RCC 7860 (cell line): ENCODE measurements at places on chromosomes 16 and 17.

DNA sequence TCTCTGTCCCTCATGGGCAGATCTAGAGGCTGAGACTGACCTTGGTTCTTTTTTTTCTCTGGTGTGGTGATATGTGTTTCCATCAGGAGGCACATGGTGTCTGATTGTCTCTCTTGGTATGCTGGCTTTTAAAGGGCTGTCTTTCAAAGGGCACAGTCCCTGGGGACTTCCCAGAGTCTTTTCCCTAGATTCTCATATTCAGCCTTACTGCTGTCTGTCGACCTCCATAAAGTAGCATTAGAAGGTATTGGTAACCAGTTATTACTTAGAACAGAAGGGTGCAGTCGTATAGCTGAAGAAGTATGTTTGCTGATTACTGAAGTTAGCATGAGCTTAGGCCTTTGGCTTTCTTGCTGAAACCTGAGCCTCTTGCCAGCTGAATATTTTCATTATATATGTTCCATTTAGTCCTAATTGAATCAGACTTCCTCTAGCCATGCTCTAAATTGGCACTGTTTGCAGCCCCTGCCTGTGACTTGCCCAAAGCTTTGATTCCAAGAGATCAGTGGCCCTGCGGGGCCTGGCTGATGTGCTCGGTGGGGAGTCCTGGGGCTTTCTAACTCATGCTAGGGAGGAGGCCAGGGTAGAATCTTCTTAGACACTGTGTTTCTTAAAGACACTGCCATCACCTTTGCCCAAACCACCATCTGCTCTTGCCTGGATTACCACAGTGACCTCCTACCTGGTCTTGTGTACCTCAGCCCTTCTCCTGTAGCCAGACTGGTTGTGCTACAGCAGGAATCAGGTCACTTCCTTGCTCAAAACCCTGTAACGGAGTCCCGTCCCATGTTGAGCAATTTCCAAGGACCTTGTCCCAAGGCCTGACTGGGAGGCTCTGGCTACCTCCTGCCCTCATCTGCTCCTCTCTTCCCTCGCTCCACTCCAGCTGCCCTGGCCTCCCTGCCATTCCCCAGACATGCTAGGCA lies 71.5 kb downstream of the WWP2 start:
- DNase-seq, result no peak

DNA sequence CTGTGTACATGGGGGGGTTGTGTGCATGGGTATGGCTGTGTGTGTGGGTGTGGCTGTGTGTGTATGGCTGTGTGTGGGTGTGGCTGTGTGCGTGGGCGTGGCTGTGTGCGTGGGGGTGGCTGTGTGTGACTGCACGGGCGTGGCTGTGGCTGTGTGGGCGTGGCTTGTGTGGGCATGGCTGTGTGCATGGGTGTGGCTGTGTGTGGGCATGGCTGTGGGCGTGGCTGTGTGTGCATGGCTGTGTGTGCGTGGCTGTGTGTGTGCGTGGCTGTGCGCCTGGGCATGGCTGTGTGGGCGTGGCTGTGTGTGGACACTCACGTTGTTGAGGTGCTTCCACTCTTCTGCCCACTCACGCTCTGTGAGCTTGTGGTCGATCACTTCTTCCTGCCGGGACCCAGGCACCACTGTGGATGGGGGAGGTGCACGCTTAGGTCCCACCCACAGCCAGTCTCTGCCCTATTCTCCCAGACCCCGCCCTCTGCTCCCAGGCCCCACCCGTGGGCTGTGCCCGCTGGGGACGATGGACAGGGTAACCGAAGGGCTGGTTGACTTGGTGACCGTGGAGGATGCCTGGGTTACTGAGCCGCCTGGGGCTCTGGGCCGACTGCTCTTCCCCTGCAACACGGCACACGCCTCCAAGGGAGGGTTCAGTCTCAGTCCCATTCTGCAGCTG lies 16.0 kb upstream of the PABPN1L start:
- no peak for DNase-seq

DNA sequence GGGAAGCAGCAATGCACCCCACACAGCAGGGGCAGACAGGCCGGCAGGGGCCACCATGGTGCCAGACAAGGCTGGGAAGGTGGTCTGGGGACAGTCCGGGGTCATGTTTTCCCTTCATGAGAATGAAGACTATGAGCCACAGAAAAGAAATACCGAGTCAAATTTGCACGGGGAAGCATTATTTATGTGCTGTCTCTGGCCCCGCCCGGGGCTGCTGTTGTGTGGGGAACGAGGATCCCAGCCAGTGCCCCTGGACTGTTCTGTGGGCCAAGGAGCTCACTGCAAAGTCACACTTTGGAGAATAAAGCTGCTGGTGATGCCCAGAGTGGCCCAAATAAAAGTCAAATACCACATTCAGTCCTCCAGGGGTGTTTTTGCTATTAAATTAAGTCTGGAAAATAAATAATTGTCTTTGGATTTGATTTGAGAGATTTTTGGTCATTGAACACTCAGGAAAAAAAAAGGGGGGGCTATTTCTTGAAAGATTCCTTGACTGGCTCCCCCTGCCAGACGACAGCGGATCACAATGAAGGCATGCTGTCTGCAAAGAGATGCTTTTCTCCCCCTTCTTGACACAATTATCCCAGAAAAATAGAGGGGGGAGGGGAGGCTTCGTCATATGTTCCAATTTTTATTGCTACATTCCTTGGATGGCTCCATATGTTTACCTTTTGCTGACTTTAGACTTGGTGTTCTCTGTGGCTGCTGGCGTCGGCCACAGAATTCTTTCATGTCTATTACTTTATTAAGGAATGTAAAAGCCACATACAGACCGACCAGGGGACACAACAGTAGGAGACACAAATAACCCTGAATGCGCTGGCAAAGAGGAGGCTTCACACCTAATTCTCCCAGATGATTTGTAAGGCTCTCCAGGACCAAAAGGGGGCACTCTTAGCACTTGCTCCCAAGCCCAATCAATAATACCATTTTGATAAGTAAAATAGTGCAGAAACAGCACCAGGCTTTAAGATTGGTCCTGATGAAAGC lies 27.1 kb upstream of the ANKFN1 start:
- no peak for DNase-seq

DNA sequence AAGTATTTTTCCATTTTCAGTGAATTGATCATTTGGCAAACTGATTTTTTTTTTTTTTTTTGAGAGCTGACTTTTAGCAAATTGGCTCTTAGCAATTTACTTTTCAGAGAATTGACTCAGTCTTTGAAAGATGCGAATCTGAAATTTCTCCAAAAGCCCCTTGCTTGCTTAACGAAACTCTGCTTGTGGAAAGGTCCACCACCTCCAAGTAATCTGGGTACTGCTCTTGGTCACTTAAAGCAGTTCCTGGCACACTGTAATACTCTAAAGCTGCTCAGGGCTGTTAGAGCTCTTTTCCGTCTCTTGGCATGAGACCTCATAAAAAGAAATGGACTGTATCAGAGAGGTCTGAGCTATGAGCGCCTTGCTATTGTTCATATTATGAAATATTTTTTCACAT lies 2.9 kb downstream of the GSDMB start:
- no peak for DNase-seq

DNA sequence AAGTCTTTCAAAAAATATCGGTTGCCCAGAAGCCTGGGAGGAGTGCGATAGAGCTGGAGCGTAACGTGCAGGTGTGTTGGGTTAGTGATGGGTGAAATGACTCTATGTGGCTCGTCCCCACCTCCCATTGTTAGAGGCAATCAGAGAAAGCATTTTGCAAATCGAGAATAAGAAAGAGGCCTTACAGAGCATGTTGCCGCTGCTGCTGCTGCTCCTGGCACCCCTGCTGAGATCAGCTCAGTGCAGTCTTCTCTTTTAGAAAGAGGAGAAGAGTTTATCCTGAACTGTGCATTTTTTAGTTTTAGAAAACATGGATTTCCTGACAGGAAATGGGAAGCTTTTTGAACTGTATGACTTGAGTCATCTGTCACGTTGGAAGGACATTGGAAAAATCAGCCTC lies 774.5 kb upstream of the RBFOX1 start:
- DNase-seq, result no peak

DNA sequence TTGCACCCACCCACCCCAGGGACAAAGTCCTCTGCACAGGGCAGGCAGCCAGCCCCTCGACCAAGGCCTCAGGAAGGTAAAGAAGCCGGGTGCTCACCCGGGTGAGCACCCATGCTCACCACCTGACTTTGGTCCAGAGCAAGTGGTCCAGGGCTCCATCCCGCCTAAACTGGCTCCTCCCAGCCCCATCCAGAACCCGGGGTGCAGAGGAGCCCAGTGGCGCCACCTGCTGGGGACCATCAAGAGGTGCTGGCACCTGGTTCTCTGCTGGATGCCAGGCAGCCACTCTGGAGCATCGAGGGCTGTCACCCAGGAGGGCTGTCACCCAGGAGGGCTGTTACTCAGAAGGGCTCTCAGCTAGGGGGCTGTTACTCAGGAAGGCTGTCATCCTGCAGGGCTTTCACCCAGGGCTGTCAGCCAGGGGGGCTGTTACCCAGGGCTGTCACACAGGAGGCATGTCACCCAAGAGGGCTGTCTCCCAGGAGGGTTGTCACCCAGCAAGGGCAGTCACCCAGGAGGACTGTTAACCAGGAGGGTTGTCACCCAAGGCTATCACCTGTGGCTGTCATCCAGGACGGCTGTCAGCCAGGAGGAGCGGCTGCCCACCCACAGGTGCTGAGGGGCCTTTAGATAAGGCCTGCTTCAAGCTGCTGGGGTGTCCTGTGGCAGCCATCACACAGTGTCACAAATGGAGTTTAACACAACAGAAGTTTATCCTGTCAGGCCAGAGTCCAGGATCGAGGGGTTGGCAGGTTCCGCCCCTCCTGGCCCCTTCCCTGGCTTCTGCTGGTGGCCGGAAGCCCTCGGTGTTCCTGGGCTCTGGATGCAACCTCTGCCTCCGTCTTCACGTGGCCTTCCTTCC lies 98.5 kb downstream of the TNFRSF13B start:
- no peak for DNase-seq

GRCh38 chr16:62709794-62710193 lies 673.6 kb upstream of the CDH8 start:
- DNase-seq, result no peak

DNA sequence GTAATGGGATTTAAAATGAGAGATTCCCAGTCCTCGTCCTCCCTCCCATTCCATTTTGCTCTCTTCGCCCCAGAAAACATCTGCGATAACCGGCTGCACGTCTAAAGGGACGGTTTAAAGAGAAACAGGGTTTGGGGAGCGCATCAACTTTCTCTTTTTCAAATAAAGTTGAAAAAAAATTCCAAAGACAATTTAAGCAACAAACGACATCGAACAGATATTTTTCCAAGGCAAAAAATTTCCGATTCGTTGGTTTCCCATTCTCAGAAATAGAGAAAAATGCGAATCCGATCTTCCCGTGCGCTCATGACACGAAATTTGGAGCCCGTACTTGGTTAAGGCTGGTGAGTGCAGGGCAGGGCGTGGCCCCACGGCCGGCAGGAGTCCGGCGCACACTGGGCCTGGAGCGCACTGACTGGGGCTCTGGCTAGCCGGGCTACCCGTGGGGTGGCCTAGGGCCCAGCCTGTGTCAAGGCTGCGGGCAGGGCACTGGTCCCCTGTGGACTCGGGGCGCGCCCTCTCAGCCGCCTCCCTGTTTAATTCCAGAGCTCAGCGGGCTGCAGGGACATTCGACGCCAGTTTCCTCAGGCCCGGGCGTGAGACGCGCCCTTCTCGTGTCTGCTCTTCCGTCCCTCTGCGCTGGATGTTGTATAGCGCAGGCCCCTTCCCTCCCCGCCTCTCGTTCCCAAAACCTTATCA lies 17.9 kb upstream of the ZFHX3 start:
- no peak for DNase-seq

DNA sequence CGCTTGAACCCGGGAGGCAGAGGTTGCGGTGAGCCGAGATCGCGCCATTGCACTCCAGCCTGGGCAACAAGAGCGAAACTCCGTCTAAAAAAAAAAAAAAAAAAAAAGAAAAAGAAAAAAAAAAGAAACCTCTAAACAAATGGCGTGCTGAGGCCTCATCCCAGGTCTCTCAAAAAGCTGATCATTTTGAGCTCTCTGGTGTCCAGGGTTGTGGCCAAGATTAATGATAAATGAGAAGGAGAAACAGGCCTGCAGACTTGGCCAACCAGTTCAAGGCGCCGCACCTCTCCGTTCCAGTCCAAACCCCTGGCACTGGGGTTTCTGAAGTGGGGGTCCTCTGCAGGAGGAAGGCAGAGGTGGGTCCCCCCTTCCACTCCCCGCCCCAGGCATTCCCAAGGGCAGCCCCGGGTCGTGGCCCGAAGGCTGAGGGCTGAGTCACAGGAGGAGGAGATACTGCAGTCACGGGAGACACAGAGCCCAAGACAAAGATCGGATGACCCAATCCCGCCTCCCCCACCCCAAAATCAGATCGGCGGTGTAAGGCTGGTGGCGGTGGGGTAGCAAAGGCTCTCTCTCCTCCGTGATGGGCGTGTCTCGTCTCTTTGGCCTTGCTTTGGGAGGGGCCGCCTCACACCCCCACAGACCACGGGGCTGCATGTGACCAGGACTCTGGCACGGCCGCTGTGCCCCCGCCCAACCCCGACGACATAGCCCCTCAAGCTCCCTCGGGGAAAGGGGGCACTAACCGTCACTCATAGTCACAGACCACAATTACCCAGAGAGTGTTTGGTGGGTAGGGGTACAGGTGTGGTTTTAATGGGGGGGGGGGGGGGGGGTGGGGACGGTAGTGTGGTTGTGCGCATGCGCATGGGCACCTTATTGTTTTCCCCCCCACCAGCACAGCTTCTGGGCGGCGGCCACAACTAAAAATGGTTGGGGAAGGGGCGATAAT lies 1.1 kb downstream of the VAT1 start:
- DNase-seq, result peak; percentile 55

- no peak for DNase-seq
These were observed 18.5 kb upstream of the LLGL1 start for GRCh38 chr17:18206962-18207361.

DNA sequence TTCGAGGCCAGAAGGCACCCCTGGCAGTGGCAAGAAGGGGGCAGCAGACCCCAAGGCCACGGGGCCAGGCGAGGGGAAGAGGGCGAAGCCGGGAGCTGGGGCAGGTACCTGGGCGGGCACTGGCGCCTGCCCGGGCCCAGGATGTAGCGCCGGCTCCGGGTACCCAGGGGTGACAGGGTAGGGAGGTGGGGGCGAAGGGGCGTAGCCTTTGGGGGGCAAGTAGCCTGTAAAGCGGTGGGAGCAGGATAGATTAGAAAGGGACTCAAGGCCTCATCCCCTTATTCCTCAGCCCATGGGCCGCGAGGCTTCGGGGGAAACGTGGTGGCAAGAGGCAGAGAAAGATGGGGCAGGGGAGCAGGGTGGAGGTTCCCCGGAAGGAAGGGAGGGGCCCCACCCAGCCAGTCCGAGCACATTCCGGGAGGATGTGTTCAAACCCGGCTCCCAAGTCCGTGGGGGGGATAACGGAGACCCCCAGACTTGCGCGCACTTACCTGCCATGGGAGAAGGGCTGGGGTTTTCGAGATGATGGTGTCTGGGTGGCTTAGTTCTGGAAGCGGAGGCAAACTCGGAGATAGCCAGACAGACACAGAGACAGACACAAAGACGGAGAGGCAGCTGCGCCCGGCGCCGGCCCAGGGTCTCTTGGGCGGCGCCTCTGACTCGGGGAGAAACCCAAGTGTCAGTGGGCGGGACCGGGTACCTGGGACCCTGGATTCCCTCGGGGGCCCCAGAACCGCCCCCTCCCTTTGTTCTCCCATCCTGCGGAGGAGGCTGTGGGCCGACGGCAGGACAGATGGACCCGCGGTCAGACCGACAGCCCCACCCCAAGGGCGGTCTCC lies 493 bp downstream of the PLSCR3 start:
- no peak for DNase-seq
